ENCODE measurements at places on chromosomes 12 and 14. TPM values are rescaled to one million over a fixed set of nuclear protein-coding genes. Genes with fewer than 3 reads are reported as not detected.

The TUNAR gene
- total RNA-seq = not detected

DNA sequence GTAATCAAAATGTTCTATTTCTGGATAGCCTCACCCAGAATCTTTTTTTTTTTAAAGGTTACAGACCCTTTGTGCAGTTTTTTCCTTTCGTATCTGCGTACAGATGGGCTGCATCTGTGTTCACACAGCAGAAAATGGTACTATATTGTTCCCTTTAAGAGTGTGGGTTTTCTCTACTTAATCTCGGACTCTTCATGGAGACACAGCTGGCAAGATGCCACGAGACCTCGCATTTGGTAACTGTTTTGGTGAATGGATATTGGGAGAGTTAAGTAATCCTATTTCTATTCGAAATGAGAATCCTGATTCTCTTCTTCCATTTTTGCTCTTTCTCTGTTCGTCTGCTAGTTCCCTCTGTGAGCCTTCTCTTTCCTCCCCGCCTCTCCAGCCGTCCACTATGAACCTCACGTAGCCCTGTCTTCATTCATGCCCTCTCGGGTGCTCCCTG, 85.7 kb downstream of the SAMD4A start:
- H3K36me3 ChIP-seq = no peaks in the 10 kb centered on the region
- no peak overlapping the region for H3K27ac ChIP-seq
- H3K4me3 ChIP-seq = no peak overlapping the region
- no peaks in the 10 kb centered on the region for H3K27me3 ChIP-seq
- no peaks in the 10 kb centered on the region for H3K4me1 ChIP-seq
- no peak for DNase-seq

- H3K36me3 ChIP-seq = no peaks in the 10 kb centered on the region
- DNase-seq = no peak
- H3K27ac ChIP-seq = no peak overlapping the region
- H3K4me1 ChIP-seq = no peaks in the 10 kb centered on the region
- H3K27me3 ChIP-seq = no peaks in the 10 kb centered on the region
Observed at GRCh38 chr12:16766736-16767135, 160.8 kb upstream of the LMO3 start.

The MVK gene
- 11.7 TPM for total RNA-seq

- no peaks in the 10 kb centered on the region for H3K4me1 ChIP-seq
- no peak overlapping the region for H3K4me3 ChIP-seq
- peaks cover 4% of the 10 kb centered on the region for H3K27me3 ChIP-seq
- H3K36me3 ChIP-seq = no peaks in the 10 kb centered on the region
- no peak overlapping the region for H3K27ac ChIP-seq
- DNase-seq = peak; percentile 57
Observed at GRCh38 chr12:103503546-103504480, 8.0 kb upstream of the C12orf42 start.

The HOXC9 gene
- total RNA-seq = not detected

The GPR84 gene
- total RNA-seq = not detected

Measured in naive thymus-derived CD4-positive, alpha-beta T cell (primary cell).